Hematopoietic multipotent progenitor cell (in vitro differentiated cells): ENCODE measurements at places on chromosomes 3 and 15.
A peak's percentile ranks its signal among the peaks of the same experiment; 100 is the strongest.

DNA sequence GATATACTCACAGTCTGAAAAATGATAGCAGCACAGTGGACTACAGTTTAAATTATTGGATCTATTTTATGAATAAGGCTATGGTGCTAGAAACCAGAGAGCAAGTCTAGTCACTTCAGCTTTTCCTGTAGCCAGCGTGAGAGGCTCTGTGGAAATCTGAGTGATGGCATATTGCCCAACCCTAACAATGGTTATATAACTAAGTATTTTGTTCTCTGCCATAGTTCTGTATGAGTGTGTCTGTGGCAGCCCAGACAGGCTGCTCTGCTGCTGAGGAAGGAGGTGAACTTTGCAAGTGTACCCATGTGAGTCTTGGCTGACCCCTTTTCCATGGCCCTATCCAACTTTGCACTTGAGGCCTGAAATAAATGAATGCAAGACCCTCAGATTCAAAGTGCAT is 105.7 kb downstream of the LRTM1 start:
- no peak for DNase-seq

DNA sequence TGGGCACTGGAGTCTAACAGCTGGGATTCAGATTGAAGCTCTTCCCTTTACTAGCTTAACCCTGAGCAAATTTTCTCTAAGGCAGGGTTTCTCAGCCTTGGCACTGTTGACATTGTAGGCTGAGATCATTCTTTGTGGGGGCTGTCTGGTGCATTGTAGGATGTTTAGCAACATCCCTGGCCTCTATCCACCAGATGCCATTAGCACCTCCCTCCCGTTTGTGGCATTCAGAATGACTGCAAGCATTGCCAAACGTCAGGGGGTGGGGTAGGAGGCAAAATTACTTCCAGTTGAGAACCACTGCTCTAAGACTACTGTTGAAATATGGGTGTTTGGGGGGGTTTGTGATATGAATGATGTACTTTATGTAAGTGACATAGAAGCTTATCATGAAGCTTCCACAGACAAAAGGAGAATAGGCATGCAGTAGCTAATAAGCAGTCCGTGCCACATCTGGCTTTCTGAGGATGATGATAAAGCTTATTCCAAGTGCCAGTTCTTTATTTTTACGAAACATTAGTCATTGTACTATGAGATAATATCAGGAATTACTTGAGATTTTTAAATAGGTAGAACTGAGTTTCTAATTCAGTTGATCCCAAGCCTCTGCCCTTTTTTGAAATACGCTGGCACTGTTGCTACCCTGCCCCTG is 39.3 kb downstream of the NKIRAS1 start:
- DNase-seq: no peak

DNA sequence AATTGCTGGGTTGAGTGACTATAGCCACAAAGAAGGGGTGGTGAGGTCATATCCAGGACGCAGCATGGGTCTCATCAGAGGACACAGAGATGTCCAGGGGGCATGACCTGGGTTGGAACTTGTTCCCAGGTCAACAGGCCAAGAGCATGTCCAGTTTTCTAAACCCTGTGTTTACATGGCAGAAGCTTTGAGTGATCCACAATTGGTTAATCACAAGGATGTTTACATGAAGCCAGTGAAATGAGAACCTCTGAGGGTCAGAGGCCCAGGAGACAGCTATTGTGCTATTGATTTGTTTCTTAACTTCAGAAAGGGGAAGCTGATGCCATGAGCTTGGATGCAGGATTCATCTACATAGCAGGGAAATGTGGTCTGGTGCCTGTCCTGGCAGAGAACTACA is 42.2 kb upstream of the TOPBP1 start:
- no peak for DNase-seq

GRCh38 chr3:61118830-61119229 is 132.4 kb downstream of the FHIT start:
- no peak for DNase-seq

DNA sequence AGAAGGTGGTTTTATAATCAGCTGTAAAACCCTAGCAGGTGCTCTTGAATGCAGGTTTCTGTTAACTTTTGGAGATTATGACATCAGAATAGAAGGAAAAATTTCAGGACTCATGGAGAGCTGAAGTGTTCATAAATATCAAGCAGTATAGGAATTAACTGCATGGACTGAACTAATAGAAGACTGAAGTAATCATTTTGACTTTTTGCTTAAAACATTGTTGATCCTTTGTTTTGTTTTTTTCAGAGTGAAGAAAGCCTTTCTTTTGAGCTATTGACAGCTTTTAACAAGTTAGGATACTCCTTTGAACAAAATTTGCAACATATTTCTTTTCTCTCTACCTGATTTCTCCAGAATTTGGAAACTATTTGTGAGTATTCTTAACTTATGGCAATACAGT is 70.6 kb upstream of the DAZL start:
- DNase-seq: peak; percentile 23
